ENCODE measurements at places on chromosomes 5 and 9. TPM values are rescaled to one million over a fixed set of nuclear protein-coding genes. Genes with fewer than 3 reads are reported as not detected.

UNC5A gene
- 5.6 TPM for total RNA-seq

JAKMIP2 gene
- total RNA-seq, result 88.2 TPM

ZDHHC11B gene
- total RNA-seq, result 42.8 TPM

KIF12 gene
- total RNA-seq, result 0.93 TPM

CDKN2B gene
- 0.93 TPM for total RNA-seq

HTR4 gene
- total RNA-seq, result not detected

SLC34A1 gene
- not detected for total RNA-seq

SPATA31C1 gene
- not detected for total RNA-seq

EIF4E1B gene
- total RNA-seq, result not detected

MPDZ gene
- total RNA-seq, result 38.7 TPM

FBP2 gene
- total RNA-seq, result not detected

PCDHGA2 gene
- total RNA-seq, result 3.0 TPM
